Right kidney (tissue), 9 donors: ENCODE measurements at places on chromosomes 16 and 17.

GRCh38 chr17:31738488-31738887 is 120.6 kb downstream of the COPRS start:
- DNase-seq, result no peak

DNA sequence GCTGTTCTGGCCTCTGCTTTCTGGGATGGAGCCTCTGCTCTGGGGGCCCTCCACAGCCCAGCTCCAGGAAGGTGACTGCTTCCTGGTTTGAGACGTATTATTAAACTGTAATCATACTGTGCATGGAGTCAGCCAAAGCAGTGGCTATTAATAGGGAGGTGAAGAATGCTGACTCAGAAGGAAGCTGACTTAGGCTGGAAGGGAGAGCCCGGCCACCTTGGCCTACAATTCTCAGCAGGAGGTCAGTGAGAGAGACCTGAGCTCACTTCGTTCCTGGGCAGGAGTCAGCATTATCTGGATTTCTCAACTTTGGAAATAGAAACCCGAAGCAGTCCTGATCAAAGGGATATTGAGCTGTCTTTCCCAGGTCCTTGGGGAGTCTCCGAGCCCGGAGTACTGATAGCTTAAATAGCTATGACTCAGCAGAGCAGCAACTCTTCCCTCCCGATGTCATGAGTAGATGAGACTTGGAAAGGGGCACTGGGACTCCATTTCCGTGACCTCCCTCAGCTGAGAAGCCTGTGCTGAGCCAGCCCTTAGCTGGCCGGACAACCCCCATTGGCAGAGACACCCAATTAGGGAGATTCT is 91.8 kb downstream of the YPEL2 start:
- no peak for DNase-seq

DNA sequence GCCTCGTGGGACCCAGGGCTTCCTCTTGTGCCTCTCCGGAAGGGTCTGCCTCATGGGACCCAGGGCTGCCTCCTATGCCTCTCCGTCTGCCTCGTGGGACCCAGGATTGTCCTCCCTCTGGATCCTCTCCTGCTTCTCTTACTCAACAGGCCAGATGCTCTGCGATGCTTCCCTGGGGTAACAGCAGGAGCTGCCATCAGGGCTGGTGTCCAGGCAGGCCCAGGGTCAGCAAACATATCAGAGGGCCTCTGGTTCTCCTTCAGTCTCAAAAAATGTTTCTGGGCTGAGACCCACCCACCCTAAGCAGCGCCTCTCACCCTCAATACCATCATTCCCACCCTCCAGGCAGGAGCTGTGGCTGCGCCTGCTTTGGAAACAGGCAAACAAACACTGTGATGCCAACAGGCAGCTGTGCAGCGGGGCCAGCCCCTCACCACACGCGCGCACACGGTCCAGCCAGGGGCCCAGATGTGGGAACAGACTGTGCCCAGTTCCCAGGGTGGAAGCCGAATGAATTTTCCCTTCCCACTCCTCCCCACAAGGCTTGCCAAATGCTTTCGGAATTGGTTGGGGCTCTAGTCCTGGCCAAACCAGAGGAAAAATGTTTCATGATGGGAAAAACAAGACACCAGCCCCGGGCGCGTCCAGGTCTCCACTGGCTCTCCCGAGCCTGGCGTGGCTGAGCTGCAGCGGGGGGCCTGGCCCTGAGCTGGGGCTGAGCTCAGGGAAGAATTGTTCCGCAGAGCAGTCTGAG is 11.3 kb downstream of the TIMM22 start:
- DNase-seq, result no peak

GRCh38 chr17:16814439-16814838 is 124.4 kb downstream of the CCDC144A start:
- DNase-seq, result no peak

DNA sequence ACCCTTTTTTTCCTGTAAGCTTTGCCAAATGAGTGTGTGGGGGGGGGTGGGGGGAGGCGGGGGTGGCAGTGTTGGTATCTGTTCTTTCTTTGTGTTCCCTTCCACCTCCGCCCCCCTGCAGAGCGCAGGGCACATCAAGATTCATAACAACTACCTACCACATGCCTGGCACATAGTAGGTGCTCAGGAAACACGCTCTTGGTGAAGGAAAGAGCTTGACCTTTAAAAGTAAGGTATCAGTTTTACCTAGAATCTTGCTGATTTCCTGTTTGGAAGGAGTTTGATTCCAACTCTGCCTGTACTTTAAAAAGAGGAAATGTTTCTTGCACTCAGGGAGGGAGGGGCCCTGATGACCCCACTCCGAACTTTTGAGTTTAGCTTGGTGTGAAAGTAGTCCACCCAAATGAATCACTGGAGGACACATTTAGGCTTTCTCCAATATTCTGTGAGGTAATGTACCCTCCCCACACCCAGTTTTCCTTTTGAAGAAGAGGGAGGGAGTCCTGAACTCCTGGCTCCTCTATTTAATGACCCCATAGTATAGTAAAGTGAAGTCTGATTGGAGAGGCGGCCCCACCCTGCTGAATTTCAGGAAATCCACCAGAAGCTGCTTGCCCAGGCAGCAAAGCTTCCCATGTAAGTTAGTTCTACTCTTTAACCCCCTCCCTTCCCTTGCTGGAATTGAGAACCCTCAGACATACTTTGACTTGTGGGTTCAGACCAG is 560 bp upstream of the FAM20A start:
- DNase-seq, result no peak

DNA sequence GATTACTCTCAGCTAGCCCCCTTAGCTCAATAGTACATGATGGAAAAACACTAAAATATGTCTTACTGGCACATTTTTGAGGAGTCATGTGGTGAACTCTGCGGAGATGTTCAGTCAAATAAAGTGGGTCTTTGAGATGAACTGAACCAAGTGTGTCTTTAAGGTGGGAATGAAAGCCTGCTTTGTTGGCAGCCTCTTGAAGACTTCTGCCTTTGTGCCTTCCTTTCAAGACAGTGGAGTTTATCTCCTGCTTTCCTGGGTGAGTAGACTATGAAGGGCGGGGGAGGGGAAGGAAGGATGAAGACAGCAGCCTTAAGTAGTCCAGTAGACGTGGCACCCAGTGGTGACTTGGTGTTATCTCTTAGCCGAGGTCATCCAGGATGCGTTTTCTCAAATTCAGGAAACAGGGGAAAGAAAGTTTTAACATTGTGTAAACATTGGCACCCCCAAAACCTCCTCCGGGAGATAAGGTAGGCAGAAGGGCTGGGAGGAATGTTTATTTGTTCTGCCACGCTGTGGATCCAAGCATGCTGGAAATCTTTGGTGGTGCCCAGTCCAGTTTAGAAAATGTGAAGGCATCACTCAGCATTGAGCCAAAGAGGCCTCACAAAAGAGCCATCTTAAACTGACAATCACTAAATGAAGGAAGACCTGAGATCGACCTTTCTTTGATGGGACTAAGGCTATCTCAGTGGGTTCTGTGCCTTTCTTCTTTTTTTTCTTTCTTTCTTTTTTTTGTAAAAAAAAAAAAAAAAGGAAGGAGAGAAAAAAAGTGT is 220.6 kb downstream of the FTO start:
- no peak for DNase-seq
